ENCODE measurements at places on chromosomes 2 and 18.

DNA sequence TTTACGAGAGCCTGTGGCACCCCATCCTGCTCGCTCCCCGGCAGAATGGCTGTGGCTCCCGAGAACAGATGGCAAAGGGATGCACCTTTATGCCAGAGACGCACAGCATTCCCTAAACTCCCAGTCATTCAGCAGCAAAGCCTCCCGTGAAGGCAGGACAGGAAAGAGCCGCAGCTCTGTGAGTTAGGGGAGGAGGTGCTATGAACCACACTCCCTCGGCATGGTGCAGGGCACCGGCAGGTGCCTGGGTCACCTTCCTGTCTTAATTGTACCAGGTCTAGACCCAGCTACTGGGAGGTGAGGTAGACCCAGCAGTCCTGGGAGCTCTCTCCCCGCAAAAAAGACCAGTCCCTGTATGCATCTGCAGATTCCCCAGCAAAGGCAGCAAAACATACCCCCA, 149.8 kb downstream of the TWIST2 start:
- no peak for DNase-seq

DNA sequence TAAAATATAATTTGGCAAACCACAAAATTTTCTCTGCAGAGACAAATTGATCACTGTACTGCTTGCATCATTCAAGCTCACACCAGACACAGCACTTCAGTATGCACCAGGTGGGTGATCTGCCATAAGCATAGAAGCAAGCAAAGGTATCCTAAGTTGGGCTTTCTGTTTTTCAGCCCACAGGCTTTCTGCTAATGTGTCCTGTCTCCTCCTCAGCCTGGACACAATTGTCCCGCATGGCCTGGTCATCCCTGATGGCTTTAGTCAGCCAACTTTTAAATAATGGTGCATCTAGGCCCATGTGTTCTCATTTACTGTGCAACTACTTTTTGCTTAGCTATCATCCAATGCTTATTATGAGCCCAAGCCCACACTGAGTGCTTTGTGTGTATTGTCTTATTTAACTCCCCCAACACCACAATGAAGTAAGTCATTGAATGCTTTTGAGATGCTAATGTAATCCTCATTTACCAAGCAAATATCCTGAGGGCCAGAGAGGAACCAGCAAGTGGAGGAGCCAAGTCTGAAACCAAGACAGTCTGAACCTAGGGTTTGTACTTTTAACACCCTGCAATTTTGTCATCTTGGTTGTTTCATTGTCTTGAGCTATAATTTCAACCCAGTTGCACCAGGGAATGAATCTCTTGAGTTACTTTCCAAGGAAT, 111.2 kb upstream of the SETBP1 start:
- no peak for DNase-seq

GRCh38 chr2:48131539-48132270, 225.4 kb upstream of the FBXO11 start:
- DNase-seq, result peak; percentile 70

GRCh38 chr2:164697688-164698461, 76.6 kb upstream of the GRB14 start:
- peak; percentile 12 for DNase-seq

DNA sequence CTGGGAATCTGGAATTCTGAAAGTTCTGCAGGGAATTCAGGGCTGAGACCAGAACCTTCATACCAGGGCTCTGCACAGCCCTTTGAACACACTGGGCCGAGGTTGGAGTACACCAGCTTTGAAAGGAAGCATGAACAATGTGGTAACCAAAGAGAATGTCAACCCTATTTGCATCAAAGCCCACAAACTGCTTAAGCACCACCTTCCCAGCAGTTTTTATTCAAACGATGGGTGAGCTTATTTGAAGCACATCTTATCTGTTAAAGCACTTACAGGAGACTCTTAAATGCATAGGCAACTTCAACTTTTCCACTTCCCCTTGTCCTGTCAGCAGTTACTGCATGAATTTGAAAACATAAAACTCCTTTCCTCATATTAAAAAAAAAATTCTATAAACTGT, 96.6 kb downstream of the TXNL1 start:
- DNase-seq, result no peak

DNA sequence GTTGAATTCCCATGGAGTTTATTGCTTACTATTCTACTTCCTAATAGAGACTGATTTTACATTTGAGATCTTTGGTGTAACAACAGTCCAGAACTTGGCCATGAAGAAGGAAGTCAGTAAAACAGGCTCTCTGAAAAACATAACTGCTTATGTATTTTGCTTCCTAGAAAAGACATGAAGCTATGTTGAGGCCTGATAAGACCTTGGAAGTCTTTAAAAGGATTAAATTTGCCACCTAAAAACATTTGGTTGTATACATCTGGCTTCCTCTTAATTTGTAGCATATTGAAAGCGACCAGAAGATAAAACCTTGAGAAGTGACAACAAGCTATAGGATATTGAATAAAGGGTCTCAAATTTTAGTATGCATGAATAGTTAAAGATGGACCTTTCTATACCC, 36.4 kb downstream of the PTRHD1 start:
- DNase-seq, result no peak

GRCh38 chr18:56044239-56044638, 456.2 kb upstream of the TCF4 start:
- no peak for DNase-seq

DNA sequence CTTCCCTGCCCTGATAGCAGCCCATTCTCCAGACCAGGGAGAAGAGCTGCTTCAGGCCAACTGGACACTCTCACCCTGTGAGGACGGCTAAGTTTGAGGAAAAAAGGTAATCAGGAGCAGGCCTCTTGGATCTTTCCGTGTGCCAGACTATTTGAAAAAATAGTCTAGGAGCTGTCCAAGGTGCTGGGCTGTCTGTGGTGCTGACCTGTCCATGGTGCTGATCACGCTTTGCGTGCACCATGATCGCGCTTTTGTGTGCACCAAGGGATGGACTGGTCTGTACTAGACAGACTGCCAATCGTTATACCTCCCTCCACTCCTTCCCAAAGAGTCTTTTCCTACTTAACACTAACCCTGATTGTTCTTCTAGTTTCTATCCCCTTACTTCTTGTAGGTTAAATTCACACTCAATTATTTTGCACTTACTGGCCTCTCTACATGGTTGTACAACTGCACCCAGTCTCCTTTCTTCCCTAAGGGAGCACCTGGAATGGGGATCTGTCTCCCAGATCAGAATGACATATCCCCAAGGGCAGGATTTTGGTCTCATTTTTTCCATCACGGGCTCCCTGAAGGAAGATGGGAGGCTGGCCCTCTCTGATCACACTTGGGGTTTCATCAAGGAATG, 295.4 kb downstream of the CELF4 start:
- peak; percentile 48 for DNase-seq

DNA sequence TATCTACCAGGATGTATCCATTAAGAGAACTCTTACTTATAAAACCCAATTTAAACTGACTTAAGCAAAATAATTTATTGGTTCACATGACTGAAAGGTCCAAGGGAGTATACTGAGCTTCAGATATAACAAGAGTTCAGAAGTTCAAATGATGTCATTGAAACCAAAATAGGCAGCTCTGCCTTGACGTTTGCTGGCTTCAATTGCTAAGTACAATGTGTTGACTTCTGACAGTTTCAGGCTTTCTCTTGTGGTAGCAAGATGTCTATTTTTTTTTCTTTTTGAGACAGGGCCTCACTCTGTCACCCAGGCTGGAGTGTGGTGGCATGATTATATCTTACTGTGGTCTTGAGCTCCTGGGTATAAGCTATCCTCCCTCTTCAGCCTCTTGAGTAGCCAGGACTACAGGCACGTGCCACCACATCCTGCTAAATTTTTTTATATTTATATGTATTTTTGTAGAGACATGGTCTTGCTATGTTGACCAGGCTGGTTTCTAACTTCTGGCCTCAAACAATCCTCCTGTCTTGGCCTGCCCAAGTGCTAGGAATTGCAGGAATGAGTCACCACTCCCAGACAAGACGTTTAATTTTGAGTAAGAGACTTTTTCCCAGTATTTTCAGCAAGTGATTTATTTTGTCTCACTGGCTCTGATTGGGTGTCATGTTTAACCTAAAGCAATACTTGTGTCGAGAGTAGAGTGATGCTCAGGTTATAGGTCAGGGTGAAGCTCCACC, 184.8 kb downstream of the NR4A2 start:
- no peak for DNase-seq

DNA sequence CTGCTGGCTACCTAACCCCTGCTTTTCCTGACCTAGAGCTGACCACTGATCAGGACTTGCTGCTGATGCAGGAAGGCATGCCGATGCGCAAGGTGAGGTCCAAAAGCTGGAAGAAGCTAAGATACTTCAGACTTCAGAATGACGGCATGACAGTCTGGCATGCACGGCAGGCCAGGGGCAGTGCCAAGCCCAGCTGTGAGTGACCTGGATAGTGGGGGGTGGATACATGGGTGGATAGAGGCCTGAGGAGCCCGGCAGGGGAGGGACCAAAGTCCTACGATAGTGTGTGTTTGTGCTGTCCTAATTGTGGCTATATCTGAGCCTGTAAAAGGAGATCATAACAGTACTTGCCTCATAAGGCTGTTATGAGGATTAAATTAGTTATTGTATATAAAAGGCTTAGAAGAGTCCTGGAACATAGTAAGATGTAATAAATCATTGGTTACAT, 8.2 kb downstream of the PLCD4 start:
- no peak for DNase-seq

GRCh38 chr2:11342551-11343367, 1.7 kb downstream of the ROCK2 start:
- peak; percentile 85 for DNase-seq

- no peak for DNase-seq
Measured at GRCh38 chr2:234479465-234479864, 17.4 kb downstream of the ARL4C start.

GRCh38 chr2:63639344-63639743, 50.6 kb downstream of the MDH1 start:
- no peak for DNase-seq

DNA sequence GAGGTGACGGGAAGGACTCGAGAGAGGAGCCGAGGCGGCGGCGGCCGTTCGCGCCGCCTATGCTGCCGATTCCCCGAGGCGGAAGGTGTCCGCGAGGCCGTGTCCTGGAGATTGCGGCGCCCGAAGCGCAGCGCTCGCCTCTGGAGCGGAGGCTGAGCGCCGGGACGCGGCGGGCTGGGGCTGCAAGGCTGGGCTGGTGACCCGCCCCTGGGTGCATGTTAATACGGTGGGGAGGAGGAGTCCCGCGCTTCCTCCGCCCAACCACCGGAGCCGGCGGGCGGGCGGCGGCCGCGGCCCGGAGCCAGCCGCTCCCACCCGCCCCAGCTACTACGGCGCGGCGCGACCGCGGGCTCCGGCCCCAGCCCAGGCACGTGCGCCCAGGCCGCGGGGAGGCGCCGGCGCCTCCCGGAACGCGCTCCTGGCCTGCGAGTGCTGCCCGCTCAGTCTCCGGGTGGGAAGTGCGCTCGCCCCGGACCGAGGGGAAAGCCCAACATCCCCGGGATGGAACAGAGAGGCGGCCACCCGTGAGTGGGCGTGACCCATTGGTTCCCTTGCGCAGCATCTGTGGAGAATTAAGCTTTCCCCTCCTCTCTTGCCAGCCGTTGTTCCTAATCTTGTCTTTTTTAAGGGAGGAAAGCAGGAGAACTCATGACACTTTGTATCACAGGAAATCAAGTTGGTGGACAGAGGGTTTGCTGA, at the start of gene DLGAP1:
Gene DLGAP1 (minus strand): TSS at position 195 of the 699 bp plus-strand sequence.
- peak; percentile 1 for DNase-seq

DNA sequence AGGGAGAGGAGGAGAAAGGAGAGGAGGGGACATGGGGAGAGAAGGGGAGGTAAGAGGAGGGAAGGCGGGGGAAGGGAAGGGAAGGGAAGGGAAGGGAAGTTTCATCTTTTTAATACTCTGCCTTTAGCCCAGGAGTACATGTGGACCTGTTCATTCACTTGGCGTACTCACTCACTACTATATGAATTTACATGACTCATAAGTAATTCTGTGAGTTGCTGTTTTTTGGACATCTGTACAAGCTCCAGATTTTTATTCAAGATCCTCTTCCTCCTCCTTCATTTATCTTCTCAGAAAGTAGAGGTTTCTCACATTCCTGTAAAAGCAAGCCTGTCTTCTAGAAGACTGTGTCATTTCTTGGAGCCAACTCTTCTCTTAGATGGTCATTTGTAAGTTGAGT, 84.6 kb downstream of the RDH14 start:
- DNase-seq, result peak; percentile 80

DNA sequence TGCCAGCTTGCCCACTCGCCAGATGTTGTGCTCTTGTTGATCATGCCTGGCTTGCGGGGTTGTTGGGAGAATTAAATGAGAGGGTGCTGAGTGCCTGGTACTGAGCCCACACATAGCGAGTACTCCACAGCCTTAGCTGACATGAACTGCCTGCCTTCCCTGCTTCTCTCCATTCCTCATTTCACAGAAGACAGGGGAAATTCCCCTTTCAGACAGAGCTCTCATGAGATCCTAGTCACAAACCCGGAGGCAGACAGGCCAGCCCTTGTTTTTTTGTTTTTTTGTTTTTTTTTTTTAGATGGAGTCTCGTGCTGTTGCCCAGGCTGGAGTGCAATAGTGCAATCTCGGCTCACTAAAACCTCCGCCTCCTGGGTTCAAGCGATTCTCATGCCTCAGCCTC, 17.1 kb upstream of the DNMT3A start:
- no peak for DNase-seq

DNA sequence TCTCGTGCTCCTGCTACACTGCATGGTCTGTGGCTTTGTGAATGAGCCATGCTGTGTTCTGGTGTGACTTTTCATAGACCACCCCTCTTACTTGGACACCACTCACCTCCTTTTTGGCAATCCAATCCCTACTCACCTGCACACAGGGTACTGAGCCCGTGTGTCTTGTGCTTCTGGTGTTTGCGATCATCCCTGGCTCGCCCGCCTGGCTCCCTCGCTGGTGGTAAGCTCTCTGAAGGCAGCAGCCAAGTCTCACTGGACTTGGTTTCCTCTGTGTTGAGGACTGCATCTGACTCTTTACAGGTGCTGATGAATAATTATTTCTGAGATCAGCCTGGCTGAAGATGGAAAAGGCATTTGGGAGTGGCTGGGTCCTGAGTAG, 276.8 kb downstream of the TSN start:
- no peak for DNase-seq

DNA sequence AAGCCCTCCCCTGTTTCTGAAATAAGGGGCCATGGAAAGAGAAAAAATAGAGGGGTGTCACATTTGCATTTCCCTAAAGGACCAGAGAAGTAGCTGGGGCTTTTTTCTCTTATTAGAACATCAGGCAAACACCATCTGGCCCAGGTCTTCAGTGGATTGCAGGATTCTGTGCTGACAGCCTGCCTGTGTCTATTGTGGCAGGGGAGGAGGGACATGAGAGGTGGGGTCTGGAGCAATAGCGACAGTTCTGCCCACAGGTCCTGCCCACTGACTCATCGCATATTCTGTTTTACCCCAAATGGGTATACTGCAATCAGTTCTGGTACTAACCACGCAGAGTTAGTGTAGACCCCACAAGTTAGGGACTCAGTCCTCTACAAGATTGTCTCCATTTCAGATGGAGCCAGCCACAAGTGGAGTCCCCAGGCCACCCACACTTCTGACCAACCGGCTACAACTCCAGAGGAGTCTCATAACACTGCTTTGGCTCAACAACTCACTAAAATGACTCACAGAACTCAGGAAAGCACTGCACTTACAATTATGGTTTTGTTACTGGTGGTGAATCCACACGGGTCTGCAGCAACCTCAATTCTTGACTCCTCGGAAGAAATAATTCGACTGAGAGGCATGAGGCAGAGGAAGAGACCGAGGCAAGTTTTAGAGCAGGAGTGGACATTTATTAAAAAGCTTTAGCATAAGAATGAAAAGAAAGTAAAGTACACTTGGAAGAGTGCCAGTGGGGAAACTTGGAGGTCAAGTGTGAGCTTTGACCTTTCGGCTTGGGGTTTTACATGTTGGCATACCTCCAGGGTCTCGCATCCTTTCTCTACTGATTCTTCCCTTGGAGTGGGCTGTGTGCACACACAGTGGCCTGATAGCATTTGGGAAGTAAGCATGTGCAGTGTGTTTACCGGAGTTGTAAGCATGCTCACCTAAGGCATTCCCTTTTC, 146.4 kb upstream of the SPATS2L start:
- DNase-seq, result peak; percentile 69
